ENCODE measurements at places on chromosomes 12 and 14.

DNA sequence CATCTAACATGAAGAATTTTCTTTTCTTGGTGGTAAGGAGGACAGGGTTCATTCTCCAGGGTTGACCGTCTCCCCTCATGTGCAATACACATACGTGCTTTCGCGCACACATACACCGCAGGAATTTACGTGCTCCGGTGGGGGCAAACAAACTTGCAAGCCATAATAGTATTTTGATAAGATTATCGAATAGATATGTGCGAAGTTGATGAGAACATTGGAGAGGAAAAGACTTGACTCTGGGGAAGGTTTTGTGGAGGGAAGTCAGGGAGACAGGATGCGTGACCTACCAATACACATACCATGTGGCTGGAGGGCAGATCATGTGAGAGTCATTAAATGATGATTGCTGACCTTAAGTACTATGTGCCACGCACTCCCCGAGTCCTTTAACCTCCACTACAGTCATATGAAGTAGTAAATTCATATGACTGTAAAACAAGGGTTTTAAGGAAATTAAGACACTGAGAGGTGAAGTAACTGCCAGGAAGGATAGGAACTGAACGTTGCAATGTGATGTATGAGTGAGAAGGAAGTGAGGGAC lies 921 bp downstream of the RAD51B start:
- DNase-seq: no peak

DNA sequence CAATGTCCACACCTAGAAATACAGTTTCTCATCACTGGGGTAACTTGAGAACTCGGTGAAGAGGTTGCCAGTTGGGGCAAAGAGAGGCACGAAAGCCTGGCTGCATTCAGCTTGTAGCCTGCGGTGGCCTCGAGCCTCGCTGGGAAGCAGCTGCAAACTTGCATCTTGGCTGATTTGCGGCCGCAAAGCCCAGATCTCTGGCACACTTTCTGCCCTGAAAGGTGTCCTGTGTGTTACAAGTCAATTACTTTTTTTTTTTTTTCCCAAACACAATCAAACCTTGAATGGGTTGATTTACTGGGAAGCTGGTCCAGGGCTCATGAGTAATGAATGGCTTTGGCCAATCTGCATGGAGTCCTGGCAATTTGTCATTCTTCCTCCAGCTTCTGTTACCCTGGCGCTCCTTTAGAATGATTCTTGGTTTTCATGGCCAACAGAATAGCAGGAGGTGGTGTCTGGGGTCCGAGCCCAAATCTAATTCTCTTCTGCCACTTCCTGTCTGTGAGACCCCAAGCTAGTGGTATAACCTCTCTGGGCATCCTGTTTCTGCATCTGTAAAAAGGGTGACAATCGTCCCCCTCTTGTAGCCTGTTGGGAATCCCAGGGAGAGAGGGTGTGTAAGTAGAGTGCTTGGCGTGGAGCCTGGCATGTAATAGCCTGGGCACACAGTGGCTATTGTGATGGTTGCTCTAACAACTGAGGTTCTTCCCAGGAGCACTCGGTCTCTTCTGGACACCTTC lies 6.7 kb downstream of the BCL7A start:
- DNase-seq: no peak

- DNase-seq: no peak
Measured at GRCh38 chr12:132437943-132438700, 51.8 kb upstream of the FBRSL1 start.

GRCh38 chr12:100468126-100468525 lies 5.5 kb upstream of the NR1H4 start:
- DNase-seq: no peak

GRCh38 chr12:86057092-86057845 lies 183.2 kb downstream of the NTS start:
- no peak for DNase-seq

GRCh38 chr14:29804481-29805266 lies 123.0 kb downstream of the PRKD1 start:
- no peak for DNase-seq

- no peak for DNase-seq
Measured at GRCh38 chr14:79614448-79614847, 596.9 kb downstream of the DIO2 start.

- no peak for DNase-seq
Measured at GRCh38 chr12:4118017-4118510, 155.5 kb upstream of the CCND2 start.

DNA sequence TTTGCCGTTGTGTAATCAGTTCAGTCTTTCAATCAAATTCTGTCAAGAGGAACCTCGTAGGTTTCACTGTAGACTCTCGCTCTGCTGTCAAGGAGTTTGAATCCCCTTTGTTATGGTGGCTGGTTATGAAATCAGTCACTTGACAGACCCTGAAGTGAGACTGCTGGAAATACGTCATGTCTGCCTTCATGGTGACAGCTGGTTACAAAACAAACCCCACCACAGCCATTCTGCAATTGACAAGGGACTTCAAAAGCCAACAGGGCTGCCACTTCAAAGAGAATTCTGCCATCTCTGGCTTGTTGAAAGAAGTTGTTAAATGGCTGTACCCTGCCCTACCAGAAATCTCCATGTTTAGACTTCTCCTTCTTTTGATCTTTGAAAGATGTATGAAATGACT lies 286.9 kb downstream of the ERC1 start:
- DNase-seq: no peak

GRCh38 chr14:99380991-99381687 lies 99.5 kb downstream of the SETD3 start:
- DNase-seq: no peak

- no peak for DNase-seq
Measured at GRCh38 chr14:94322648-94323570, at the start of gene SERPINA6. SERPINA6 (minus strand) TSS chr14:94323336; CDS start chr14:94314648, 8,688 bp downstream.

GRCh38 chr14:71753976-71754375 lies 178.3 kb upstream of the RGS6 start:
- no peak for DNase-seq

All from activated T-helper 9 cell treated with anti-CD3 and anti-CD28 coated beads, Interleukin-2, amount 50 U/mL, for 16 hours (primary cell).